Stimulated activated naive CD4-positive, alpha-beta T cell treated with Interleukin-2 at 50 U/mL for 16 hours (primary cell): ENCODE measurements at places on chromosomes 2 and 18.

DNA sequence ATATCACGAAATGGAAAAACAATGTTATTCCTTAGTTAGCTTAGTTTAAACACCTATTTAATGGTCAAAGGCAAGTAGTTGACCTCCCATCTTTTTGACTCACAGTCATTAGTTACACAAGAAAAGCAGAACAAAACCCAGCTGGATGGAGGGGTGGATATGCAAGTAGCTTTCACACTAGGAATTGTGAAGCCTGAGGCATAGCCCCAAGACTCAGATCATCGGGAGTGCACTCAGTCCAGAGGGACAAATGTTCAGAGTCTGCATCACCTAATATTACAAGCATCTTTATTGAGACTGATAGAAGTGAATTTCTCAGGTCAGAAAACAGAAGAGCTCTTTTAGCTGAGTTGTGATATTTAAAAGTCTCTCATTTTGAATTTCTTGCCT is 15.5 kb upstream of the CPS1 start:
- DNase-seq, result no peak

DNA sequence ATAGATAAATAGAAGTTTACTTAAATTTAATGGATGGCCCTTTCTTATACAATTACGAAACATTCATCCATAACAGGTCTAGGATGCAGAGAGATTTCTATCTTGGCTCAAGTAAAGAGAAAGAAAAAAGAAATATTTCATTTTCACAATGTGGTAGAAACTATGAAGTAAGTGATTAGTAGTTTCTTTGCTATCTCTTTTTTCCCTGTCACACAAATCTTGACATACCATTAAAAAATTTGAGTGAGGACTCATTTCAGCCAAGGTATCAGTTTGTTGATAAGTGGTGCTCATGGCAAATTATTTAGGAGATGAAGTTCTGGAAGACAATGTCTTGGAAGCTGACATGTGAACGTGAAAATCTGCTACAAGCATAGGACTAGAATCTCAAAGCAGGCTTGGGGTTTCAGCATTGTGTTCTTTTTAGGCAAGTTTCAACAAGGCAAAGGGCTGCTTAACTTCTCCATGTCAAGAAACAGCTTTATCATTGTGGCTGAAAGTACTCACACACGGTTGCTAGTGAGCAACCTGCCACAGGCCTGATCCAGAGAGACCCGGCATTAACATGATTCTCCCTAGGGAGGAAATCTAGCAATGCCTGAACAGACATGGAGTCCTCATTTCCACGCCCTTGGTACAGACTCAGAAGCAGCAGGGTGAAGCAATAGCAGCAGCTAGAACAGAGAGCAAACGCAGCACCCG is 414.6 kb downstream of the DLGAP1 start:
- no peak for DNase-seq

GRCh38 chr18:70920840-70921374 is 632.1 kb downstream of the SOCS6 start:
- no peak for DNase-seq

DNA sequence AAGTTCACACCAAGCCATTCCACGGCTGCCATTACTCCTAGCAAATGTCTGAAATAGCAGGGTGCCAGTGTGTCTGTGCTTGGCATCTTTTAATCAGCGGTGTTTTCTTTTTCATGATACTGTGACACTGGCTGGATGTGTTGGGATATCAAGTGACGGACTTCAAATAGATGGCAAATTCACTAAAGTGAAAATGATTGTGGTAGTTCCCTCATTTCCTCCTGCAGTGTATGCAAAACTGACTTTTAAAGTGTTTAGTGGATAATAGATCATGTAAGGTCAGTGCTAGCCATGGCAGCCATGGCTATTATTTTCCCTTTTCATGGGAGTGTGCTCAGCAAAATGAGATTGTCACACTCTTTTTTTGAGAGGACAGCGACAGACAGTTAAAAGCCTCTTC is 261.5 kb upstream of the SIX3 start:
- DNase-seq, result no peak

DNA sequence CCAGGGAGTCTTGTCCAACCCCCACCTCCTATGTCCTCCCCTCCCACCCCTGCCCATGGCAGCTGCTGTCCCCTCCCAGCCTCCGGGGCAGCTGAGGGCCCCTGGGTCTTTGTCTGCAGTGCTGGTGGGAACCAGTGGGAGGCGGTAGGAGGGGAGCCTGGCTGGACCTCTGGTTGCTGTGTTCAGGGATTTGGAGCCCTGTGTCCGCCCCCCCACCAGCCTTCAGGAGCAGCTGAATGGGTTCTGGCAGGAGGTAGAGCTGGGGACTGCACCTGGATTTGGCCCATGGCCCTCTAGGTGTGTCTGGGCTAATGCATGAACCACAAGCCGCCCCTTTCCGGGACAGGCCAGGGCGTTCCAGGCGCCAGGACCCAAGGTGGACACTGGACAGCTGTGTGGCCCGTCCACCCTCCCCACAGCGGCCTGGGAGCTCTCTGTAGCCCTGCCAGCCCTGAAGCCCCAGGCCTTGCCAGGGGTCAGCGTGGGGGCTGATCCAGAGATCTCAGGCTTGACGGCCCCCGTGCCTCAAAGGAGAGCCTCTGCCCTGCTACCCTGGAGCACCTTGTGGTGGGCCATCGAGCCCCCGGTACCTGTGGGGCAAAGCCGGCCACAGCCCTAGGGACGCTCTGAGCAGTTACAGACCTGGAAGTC is 25.4 kb downstream of the GPC1 start:
- DNase-seq, result no peak

DNA sequence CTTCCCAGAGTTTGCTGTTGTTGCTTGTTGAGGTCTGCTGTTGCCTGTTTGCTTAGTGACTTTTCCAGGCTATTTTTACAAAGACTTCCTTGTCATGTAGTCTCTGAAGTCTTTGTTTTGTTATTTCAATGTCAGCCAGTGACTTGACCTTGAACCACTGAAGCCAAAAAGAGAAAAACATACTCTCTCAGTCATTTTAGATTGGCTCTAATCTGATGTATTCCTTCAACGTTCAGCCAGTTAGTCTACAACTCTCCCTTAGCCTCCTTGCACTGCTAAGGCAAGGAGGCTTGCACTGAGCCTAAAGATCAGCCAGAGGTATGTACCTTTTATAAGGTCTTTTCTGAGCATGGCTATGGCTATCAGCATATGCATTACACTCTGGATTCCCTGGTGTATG is 27.9 kb downstream of the KIAA1328 start:
- DNase-seq, result no peak

DNA sequence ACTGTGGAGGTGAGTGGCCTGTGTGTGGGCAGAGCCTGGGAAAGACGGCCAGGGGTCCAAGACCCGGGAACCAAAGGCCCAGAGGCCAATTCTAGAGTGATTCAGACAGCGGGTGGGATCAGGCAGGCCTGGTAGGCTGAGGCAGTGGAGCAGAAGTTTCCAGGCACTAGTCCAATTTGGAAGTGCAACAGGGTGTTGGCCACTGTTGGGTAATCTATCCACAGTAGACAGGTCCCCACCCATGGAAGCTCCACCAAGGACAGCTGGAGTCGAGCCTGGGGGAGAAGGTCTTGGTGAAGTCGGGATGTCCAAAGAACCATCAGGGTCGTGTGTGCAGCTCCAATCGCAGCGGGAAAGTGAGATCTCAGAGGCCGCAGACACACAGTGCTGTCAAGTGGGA is 125.8 kb upstream of the COPS8 start:
- DNase-seq, result no peak

DNA sequence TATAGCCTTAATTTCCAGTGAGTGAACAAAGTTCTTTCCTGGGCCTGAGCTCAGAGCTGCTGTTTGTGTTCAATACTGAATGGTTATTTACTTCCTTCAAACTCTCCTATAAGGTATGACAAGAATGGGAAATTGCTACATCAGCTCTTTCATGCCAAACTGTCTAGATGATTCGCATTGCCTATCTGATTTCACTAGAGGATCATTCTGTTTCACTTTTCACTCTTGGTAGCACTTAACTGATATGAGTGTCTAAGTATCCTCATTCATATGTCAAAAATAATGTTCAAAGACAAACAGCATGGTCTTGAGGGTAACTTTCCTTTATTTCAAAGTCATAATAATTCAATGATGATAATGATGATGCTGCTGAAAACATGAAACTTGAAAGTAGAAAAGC is 32.9 kb upstream of the SCG2 start:
- DNase-seq, result no peak

- DNase-seq, result no peak
Measured at GRCh38 chr2:236728916-236729670, 159.5 kb downstream of the ACKR3 start.

GRCh38 chr2:209564816-209565215 is 141.0 kb downstream of the MAP2 start:
- DNase-seq, result no peak

GRCh38 chr2:25240636-25241035 is 72.3 kb upstream of the POMC start:
- DNase-seq, result no peak

- no peak for DNase-seq
Measured at GRCh38 chr2:140695155-140695554, 1435.7 kb downstream of the LRP1B start.

GRCh38 chr2:101063352-101064124 is 61.4 kb downstream of the RPL31 start:
- no peak for DNase-seq

DNA sequence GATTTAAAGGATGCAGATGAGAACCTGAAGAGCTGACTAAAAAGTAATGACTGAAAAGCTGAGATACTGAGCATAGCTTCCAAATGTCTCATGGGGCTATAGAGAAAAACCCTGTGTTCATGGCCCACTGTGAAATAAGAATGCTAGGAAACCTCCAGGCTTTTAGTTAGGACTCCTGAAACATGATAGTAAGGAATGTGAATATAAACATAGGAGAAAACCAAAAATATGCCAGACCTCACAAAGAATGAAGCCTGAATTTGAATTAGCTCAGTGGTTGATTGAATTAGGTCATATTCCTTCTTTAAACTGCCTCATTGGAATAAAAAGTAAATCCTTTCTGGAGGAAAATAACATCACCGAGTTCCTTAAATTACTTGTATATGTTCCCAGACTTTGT is 194.5 kb upstream of the NXPH2 start:
- DNase-seq, result no peak

DNA sequence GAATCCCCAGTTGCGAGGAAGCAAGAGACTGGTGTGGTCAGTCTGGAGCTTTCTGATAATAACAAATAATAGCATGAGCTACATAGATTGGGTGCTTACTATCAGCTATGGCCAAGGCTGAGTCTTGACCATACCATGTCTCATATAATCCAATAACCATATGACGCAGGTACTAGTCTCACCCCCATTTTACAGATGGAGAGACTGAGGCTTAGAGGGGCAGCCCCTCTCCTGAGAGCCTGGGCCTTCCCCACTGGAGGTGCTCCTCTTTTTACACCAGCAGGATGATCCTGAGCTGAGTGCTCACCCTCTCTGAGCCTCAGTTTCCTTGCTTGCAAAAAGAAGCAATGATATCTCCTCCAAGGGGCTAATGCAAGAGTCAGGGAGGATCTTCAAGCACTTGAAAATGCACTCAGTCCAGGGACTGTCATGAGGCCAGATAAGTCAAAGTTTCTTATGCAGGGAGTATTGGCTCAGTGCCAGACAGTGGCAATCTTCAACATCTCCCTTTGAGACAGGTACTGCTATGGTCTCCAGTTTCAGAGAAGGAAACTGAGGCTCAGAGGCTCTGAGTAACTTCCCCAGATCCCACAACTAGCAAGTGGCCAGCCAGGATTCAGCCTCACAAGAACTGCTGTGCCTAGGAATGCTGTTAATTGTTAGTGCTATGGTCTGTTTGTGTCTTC is 149.7 kb downstream of the TFCP2L1 start:
- no peak for DNase-seq

GRCh38 chr2:222972420-222972819 is 79.6 kb upstream of the KCNE4 start:
- no peak for DNase-seq

GRCh38 chr2:9975805-9976447 is 24.4 kb downstream of the GRHL1 start:
- peak; percentile 38 for DNase-seq
